ENCODE measurements at places on chromosomes 2 and 18.

DNA sequence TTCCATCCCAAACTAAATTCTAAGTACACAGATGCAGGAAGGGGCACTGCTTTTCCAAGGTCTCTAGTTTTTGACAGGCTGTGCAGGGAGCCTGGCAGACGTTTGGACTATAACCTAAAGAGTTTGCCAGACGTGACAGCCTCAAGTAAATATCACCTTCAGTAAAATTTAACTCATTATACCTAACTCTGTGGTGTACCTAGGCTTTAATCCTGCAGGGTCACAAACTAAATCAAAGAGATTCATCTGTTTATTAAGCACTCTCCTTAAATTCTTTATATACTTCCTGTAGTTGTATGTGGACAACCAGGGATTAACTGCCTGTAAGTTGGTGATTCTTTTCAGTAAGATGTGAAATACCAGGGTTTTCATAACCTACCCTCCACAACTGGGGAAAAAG, 92.9 kb downstream of the ACVR1 start:
- DNase-seq, result no peak

DNA sequence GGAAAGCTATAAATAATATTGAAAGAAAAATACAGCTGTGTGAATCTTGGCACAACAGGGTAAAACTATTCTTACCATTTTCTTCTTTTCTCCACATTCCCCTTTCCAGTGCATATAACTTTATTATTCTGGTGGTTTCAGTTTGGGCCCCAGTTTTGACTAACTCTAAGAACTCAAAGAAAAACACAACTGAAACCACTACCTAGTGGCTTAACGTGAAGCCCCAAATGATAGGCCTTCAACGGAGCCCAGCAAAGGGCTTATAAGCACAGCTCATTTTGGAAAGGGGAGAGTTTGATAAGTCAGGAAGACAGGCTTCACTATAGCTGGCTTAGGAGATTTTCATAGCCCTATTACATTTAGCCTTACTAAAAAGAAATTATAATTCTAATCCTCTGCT, 62.4 kb downstream of the PPP1R1C start:
- DNase-seq, result no peak

DNA sequence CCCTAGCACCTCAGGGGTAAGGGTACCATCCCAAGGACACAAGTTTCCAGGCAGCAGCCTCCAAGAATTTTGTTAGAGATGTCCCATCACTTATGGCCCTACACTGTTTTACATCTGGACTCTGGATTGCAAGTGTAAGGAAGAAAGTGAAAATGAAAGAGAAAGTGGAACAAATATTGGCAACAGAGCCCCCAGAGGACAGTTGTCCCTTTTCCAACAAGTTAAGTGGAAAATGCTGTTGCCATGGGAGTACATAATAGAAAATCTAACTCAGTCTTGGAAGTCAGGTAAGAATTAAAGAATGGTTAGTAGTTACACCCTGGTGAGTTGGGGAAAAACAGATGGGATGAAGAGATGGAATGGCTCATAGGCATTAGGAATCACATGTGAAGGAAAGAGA, 50.6 kb downstream of the TTC21B start:
- DNase-seq, result peak; percentile 10

GRCh38 chr2:225020168-225020849, 22.0 kb downstream of the DOCK10 start:
- no peak for DNase-seq

DNA sequence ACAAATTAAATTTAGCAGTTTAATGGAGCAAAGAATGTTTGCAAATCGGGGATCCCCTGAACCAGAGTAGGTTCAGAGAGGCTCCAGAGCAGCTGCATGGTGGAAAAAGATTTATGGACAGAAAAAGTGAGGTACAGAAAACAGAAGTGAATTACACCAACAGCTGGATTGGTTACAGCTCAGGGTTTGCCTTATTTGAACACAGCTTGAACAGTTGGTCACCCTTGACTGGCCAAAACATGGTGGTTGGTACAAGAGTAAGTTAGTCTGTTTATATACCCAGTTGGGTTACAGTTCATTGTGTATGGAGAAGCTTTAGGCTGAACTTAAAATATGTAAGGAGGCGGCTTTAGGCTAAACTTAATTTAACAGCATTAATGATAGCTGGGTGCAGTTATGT, 5.4 kb upstream of the CDCA7 start:
- no peak for DNase-seq

DNA sequence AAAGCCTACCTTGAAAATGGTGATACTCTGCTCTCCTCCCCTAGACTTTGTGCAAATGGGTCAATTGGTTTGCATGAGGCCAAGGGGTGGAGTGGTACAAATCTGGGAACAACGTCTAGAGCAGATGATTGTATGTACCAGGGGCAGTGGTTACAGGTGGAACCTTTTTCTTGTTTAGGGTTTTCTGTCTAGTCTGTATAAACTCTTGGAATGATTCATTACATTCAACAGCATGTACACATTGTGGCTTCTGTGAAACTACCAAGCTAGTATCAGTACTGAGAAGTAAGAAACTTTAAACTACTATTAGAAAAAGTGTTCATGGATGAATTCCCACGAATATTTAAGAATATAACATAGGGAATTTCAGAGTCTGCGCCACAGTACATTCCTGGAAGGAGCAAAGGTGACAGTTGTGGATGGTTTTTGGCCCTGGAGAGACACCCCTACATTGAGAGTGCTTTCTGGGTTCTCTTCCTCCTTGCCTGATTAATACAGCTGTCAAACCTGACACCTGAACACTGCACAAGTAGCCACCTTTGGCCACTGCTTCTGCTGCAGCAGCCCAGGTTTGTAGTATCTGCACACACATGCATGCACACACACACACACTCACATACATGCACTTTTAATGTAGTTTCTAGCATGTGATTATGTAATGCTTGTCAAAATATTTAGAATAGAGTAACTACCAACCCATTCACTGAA, 30.0 kb downstream of the CFAP221 start:
- DNase-seq, result no peak

DNA sequence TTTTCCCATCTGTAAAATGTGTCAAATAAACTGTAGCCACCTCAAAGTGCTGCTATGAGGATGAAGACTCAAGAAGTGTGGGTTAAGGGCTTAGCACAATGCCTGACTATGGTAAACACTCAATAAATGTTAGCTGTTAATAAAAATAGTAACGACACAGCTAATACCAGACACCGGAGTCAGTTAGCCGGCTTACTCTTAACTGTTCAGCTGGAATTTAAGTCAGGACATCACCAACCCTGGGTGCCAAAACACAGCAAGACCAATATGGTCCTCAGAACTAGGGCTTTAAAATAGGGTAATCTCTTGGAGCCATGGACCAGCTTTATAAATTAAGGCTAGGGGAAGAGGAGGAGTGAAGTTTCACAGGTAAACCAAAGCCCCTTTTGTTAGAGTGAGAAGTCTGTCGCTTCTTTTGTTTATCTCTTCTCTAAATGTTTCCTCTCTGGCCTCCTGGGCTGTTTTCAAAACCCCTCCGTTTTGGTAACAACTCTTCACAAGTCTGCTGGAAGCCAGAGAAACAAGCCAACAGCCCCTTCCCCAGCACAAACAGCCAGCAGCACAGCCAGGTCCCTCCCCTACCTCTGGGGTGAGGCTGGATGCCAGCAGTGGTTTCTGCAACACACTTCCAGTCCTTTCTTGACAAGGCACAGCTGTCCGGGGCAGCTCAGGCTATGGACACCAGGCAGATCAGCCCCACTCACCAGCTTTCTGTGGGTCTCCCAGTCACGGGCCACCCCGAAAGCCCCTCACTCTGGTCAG, 13.8 kb upstream of the FZD7 start:
- DNase-seq, result no peak

GRCh38 chr2:23250371-23250770, 134.6 kb upstream of the KLHL29 start:
- DNase-seq, result no peak

DNA sequence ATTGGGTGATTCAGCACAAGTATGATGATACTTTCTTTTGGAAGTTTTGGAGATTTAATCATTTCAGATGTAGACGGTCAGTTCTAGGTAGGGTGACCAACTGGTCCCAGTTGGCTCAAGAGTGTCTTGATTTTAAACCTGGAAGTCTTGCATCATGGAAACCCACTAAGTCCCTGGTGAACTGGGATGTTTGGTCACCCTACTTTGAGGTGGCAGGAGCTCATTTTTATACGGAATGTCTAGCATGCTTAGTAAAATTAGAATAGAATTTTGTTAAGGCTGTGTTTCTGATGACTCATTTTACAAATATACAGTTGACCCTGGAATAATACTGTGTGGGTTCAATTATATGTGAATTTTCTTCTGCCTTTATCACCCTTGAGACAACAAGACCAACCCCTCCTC, 61.5 kb upstream of the DOCK10 start:
- peak; percentile 11 for DNase-seq

GRCh38 chr18:9614401-9615279, at the start of gene PPP4R1:
TSS of gene PPP4R1 (minus strand) at chr18:9614559. CDS start at chr18:9614484, 75 bp downstream.
- DNase-seq, result peak; percentile 68

- DNase-seq, result no peak
Observed at GRCh38 chr18:72826736-72827135, 41.1 kb downstream of the NETO1 start.

- no peak for DNase-seq
Observed at GRCh38 chr2:191018643-191019119, 4.7 kb upstream of the STAT1 start.

GRCh38 chr18:12428923-12429322, 21.2 kb downstream of the PRELID3A start:
- DNase-seq, result no peak

DNA sequence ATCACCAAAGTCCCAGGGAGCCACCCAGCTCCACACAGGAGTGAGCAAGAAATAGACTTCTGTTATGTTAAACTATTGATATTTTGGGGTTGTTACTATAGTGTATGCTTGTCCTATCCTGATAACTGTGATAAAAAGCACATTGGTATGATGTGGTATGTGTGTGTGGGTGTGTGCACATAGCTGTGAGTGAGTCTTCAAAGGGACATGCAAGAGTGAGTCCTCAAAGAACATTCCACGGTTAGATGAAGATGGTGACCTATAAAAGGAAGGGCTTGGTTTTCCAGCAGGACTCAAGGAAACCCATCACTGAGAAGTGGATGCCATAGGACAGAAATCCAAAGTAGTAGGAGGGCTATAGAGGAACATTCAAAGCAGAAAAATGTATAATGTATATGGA, 342.9 kb downstream of the TSN start:
- DNase-seq, result no peak

- DNase-seq, result peak; percentile 78
Observed at GRCh38 chr2:147524912-147525311, 319.9 kb upstream of the ACVR2A start.

- no peak for DNase-seq
Observed at GRCh38 chr2:69065735-69066336, 52.9 kb downstream of the ANTXR1 start.

DNA sequence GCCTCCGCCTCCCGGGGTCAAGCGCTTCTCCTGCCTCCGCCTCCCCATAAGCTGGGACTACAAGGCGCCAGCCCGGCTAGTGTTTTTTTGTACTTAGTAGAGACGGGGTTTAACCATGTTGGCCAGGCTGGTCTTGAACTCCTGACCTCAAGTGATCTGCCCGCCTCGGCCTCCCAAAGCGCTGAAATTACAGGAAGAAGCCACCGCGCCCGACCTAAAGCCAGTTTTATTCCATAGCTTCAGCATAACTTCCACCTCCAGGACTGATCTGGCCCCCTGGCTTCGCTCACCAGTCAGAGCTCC, 783 bp upstream of the TXNL4A start:
- DNase-seq, result no peak

- DNase-seq, result peak; percentile 31
Observed at GRCh38 chr2:61220768-61221167, 58.8 kb downstream of the C2orf74 start.

DNA sequence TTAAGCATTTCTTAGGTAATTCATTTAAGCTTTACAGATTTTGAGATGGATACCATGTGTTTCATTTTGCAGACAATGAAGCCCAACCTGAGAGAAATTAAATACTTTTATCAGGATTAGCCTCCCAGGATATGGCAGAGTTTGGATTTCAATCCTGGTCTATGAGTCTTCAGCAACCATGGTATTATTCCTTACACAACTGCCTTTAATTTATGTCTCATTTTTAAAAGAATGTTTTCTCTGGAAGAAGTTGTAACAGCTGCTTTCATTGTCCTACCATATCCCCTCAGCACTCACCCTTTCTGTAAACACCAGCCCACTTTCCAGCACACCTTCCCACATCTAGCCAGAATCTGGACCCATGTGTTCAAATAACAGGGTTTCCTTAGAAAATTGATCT, 863.7 kb upstream of the VRK2 start:
- DNase-seq, result no peak

DNA sequence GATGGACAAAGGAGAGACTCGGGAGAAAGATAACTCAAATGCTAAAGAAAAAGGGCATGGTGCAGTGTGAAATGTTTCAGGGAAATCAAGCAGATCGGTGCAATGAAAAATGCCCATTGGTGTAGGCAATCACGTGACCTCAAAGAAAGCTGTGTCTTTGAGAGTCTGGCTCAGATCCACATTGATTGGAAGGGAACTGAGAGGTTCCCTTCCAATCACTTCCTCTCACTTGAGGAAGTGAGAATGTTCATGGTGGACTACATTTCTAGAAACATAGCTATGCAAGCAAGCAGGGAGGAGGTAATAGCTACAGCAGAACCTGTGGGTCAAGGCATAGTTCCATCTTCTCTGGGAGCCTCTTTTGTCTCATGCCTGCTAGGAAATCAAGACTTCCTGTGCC, 187.4 kb downstream of the LPIN1 start:
- DNase-seq, result no peak

GRCh38 chr2:25983735-25984134, 1.4 kb upstream of the KIF3C start:
- no peak for DNase-seq

- no peak for DNase-seq
Observed at GRCh38 chr2:10047616-10048500, 4.5 kb downstream of the KLF11 start.

- no peak for DNase-seq
Observed at GRCh38 chr2:27150639-27151230, 1.9 kb downstream of the TCF23 start.

- peak; percentile 12 for DNase-seq
Observed at GRCh38 chr2:2271469-2271941, 59.6 kb downstream of the MYT1L start.

- DNase-seq, result peak; percentile 83
Observed at GRCh38 chr18:22841840-22842239, 91.3 kb upstream of the RBBP8 start.

GRCh38 chr2:152354909-152355308, 19.9 kb downstream of the FMNL2 start:
- peak; percentile 27 for DNase-seq

GRCh38 chr2:197345846-197346370, 35.3 kb upstream of the ANKRD44 start:
- DNase-seq, result no peak

- DNase-seq, result no peak
Observed at GRCh38 chr2:228917220-228917619, 353.9 kb downstream of the PID1 start.

All from MCF 10A (cell line).